HS-27A (cell line): ENCODE measurements at places on chromosomes 12 and 14.

DNA sequence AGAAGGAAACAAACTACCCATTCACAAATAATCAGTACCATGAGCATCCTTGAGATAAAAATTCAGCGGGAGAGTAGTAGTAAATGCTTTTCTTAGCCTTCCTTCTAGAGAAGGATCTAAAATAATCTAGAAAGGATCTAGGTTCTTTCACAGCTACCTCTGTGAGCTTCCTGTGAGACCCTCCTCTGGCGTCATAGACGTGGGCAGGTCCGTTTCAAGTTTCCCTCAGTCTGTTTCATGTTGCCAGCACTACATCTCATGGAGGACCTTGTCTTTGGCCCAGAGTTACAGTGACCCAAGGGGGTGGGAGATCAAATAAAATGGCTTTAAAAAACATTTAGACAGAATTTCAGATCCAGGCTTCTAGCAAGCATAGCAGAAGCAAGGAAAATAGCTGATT, 13.6 kb downstream of the DAAM1 start:
- no peak for DNase-seq

DNA sequence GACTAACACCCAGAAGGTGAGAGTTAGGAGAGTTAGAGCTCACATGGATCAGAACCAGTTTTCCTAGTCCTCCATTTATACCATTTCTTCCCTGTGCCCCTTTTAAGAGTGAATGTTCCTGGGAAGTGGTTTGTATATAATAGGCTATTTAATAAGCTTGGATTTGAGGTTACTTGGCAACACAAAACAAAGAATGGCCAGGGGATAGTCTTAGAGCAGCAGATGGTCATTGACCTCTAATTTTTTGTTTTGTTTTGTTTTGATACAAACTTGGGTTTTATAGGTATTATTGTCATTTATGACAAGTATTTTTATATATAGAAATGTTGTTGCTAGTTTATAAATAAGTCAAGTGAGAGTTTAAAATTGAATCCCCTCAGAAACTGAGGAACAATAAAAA, 35.8 kb downstream of the VEZT start:
- DNase-seq = no peak

GRCh38 chr12:79086541-79087296, 222.1 kb downstream of the SYT1 start:
- no peak for DNase-seq

DNA sequence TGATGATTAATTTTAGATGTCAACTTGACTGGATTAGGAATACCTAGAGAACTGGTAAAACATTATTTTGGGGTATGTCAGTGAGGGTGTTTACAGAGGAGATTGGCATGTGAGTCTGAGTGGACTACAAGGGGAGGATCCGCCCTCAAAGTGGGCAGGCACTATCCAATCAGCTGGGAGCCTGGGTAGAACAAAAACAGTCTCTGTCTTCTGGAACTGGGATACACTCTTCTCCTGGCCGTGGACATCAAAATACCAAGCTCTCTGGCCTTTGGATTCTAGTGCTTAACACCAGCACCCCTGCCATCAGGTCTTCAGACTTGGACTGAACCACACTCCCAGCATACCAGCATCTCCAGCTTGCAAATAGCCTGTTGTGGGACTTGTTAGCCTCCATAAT, 4.4 kb upstream of the SCAF11 start:
- DNase-seq = no peak

GRCh38 chr14:78638926-78639325, 468.8 kb downstream of the NRXN3 start:
- DNase-seq = no peak
